Activated CD4-positive, CD25-positive, alpha-beta regulatory T cell (primary cell): ENCODE measurements at places on chromosomes 3 and 15.

- DNase-seq = no peak
Measured at GRCh38 chr3:39378088-39378487, 5.1 kb upstream of the SLC25A38 start.

- DNase-seq = no peak
Measured at GRCh38 chr15:66617137-66618090, 51.6 kb upstream of the LCTL start.

- no peak for DNase-seq
Measured at GRCh38 chr3:47901280-47901833, 98.4 kb downstream of the DHX30 start.

DNA sequence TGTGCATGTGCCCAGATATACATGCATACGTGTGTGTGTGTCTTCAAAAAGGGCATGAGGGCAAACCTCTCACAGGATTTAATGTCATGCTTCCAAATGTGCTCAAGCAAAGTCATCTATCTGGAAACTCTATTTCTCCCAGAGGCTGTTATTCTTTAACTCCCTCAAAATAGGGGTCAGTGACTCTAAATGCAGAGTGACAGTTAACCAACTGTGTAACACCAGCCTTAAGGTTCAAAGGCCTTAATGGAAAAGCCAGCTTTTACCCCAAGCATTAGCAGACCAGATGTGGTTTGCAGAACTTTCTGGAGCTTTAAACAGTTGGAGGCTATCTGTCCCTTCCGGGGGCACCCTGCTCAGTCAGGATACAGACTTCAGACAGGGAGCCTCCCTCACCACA lies 70.4 kb upstream of the SLC7A14 start:
- DNase-seq = no peak

GRCh38 chr15:25671132-25671531 lies 192.0 kb downstream of the ATP10A start:
- DNase-seq = no peak

- DNase-seq = no peak
Measured at GRCh38 chr3:154025007-154025406, 96.2 kb upstream of the ARHGEF26 start.

- no peak for DNase-seq
Measured at GRCh38 chr3:176951144-176951543, 246.1 kb downstream of the TBL1XR1 start.

GRCh38 chr15:94324835-94325767 lies 93.7 kb downstream of the MCTP2 start:
- no peak for DNase-seq

DNA sequence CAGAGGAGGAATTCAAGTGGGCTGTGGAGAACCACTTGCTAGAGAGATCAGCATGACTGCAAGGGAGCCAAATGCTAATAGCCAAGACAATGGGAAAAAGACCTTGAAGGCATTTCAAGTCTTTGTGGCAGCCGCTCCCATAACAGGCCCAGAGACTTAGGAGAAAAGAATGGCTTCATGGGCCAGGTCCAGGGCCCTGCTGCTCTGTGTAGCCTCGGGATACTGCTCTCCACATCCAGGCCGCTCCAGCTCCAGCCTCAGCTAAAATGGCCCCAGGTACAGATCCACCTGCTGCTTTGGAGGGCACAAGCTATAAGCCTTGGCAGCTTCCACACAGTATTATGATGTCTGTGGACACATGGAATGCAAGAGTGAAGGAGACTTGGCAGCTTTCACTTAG lies 157.7 kb downstream of the NECTIN3 start:
- no peak for DNase-seq

GRCh38 chr3:24487325-24488262 lies 7.1 kb downstream of the THRB start:
- DNase-seq = no peak

- no peak for DNase-seq
Measured at GRCh38 chr15:71043373-71043772, 71.9 kb upstream of the THSD4 start.

DNA sequence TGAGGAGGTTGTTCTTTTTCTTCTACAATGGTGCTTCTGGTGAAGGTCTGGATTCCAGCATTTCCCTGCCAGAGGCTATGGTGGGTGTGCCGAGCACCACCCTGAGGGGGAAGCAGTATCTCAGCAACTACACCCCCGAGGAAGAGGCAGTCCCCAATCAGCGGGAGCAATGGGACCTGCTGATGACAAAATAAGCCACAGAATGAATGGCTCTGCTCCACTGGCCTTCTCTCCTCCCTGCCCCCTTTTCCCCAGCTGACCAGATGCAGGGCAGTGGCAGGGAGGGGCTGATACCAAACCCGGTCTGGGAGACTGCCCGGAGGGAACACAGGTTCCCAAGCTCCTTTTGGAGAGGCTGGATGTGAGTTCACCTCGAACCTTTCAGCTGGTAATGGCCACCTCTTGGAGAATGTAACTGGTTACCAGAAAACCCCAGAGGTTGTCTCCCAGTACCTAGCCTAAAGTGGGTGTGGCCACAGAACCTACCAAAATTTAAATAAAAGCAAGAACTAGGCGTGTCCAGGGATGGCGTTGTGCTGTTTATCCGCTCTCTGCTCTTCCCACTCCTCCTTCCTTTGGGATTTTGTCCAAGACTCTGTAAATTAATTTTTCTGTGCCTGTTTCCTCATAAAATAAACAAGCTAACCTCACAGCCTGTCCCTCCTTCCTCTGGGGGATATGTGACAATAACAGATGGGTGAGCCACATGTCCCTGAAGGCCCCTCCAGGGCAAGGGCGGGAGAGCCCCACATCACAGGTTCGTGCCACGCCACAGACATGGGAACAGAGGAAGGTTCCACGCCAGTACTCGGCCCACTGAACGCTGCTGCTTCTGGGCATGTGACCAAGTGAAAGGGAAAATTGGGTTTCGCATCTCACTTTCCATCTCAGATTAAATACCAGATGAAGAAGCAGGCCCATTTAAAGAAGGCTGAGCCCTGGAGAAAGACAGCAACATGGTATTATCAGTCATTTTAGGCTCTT lies 35.1 kb upstream of the SPTBN5 start:
- DNase-seq = no peak

GRCh38 chr3:146501752-146502151 lies 32.4 kb upstream of the PLSCR2 start:
- DNase-seq = no peak

DNA sequence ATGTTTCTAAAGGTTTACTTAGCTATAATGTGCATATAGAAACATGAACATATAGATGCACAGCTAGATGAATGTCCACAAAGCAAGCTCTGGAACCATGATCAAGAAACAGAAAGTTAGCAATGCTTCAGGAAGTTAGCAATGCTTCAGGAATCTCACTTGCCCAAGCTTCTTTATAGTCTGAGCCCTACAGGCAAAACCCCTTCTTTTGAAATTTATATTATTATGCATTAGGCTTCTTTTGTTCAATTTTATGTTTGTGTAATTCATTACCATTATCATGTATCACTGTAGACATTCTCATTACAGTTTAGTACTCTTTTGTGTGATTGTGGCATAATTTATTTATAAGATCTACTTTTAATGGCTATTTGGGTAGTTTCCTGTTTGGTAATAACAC lies 286.4 kb upstream of the BCHE start:
- DNase-seq = no peak

DNA sequence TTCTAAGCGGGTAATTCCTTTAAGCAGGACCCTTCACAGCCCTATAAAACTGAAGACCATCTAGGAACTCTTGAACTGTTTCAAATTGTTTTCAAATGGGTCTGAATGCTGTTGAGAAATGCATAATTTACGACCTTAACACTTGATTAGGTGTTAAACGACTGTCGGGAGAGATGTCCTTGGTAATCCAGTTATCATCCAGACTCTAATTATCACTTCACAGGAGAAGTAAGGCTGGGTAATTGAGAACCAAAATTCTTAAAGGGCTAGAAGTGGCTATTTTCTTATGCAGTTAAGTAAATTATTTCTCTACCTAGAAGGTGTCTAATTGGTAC lies 276.7 kb upstream of the TBC1D5 start:
- DNase-seq = no peak
